Stimulated activated naive CD4-positive, alpha-beta T cell (primary cell): ENCODE measurements at places on chromosomes 3 and 15.

- no peak for DNase-seq
These were observed 15.0 kb upstream of the KCNMB3 start for GRCh38 chr3:179265875-179266274.

DNA sequence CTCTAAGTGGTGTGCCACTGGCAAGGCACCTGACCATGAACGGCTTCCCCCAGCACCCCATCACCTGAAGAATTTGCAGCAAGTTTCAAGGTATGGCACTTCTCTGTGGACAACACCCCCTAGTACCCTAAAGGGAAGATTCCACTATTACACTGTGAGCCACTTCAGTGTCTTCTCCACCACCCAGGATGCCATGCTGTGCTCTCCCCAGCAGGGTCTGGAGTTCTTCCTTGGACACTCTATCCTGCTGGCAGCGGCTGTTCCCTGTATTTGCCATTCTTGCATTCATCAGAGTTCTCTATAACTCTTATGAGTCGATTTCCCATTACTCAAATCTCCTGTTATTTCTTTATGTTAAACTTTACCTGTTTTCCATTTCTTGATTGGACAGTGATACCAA lies 33.9 kb upstream of the RNU6-1 start:
- no peak for DNase-seq

- DNase-seq = no peak
These were observed 54.0 kb upstream of the POLR2M start for GRCh38 chr15:57652481-57652880.

DNA sequence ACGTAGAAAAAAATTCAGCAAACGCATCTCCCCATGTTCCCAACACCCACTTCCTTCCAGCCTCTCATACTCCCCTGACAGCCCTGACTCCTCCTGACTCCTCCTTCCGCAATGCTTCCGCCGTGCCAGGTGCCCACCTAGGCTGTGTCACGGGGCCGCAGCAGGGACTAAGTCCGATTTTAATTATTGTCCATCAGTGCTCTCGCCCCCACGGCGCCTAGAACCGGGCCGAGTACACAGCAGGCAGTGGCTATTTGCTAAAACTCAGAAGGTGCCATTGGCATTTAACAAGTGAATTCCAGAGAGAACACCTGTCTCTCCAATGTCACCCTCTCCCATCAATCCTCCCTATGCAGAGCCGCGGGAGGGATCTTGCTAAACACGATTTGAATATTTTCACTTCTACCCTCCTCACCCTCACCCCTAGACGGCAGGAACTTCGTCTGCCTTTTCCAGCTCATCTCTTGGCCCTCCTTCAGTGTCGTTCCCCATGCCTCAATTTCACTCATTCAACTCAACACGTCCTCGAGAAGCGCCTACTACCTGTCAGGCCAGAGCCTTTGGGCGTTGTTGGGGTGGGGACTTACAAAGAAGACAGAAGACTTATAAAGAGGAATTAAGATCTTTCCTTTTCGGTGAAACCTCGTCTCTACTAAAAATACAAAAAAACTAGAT lies 11.5 kb upstream of the SHF start:
- peak; percentile 65 for DNase-seq

DNA sequence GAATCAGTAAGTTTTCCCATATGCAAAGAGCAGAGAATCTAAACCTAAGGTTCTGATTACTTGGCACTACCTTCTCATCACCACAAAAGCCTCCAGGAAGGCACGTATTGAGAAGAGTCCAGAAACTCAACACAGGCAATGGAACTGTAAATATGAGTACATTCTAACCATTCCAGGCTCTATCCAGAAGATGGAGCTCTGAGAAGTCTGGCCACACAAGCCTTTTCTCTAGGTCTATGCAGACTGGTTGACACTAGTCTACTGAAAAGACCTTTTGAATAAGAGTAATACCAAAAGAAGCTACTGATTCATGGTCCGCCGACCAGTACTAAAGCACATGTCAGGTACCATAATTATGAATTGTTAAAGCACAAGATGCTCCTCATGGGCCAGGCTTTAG lies 12.2 kb upstream of the NCKIPSD start:
- no peak for DNase-seq

- no peak for DNase-seq
These were observed 252.8 kb downstream of the CD47 start for GRCh38 chr3:107837895-107838612.
